Activated CD4-positive, CD25-positive, alpha-beta regulatory T cell (primary cell): ENCODE measurements at places on chromosomes 5 and 9.
A peak's percentile ranks its signal among the peaks of the same experiment; 100 is the strongest.

- no peak for DNase-seq
These were observed 679 bp downstream of the DOLK start for GRCh38 chr9:128946571-128947276.

DNA sequence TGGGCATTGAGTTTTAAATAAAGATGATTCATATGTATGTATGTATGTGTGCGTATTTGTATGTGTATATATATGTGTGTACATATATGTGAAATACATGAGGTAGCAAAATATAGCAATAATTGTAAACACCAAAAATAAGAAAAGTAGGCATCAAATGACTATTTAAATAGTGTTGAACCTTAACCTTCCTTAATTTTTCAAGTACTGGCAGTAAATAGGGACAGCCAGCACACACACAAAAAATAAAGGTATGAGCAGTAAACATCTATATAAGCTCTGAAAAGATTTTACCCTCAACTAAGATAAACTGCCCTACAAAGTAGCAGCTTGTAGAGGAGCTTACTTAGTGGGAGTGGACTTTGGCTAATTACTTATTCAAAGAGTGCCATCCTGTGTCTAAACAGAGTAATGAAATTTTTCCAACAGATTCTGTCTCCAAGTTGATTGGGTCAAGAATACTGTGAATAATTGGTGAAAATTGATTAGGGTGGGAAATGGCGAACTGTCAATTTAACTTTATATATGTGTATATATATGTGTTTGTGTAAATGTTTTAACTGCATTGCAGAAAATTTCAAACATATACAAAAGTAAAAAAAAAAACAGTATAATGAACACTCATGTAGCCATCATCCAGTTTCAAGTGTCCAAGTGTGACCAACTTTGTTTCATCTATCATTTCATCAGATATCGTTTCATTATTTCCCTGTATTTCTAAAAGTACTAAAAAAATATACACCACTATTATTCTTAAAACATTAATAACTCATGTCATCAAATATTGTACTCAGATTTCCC, 2.0 kb upstream of the ADAMTS6 start:
- DNase-seq, result no peak

- DNase-seq, result no peak
These were observed 524.9 kb downstream of the SEMA5A start for GRCh38 chr5:9020996-9021395.

DNA sequence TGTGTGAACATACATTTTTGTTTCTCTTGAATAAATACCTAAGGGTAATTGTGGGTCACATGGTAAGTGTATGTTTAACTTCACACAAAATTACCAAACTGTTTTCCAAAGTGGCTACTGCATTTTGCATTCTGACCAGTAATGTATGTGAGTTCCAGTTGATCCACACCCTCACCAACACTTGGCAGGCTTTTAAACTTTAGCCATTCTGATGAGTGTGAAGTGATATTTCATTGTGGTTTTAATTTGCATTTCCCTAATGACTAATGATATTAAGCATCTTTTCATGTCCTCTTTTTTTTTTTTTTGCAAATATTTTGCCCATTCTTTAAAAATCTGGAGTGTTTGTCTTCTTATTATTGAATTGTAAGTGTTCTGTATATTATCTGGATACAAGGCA, 53.5 kb upstream of the MAST4 start:
- no peak for DNase-seq

- no peak for DNase-seq
These were observed 20.9 kb downstream of the ZNF474 start for GRCh38 chr5:122150215-122150614.

GRCh38 chr9:75039009-75039408, 10.9 kb upstream of the CARNMT1 start:
- DNase-seq, result no peak

- DNase-seq, result no peak
These were observed 40.0 kb downstream of the ADAMTS19 start for GRCh38 chr5:129500101-129500500.

DNA sequence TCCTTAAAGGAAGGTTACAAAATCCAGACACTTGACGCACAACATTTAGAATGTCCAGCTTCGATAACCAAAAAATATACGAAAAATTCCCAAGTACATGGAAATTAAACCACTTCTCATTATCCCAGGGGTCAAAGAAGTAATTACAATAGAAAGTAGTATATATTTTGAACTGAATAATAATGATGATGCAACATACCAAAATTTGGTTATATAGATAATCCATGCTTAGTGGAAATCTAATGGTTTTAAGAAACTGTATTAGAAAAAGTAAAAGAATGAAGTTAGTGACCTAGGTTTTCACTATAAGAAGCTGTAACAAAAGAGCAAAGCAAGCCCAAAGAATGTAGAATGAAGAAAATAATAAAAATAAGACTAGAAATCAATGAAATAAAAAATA, 204.0 kb upstream of the PUM3 start:
- DNase-seq, result no peak

DNA sequence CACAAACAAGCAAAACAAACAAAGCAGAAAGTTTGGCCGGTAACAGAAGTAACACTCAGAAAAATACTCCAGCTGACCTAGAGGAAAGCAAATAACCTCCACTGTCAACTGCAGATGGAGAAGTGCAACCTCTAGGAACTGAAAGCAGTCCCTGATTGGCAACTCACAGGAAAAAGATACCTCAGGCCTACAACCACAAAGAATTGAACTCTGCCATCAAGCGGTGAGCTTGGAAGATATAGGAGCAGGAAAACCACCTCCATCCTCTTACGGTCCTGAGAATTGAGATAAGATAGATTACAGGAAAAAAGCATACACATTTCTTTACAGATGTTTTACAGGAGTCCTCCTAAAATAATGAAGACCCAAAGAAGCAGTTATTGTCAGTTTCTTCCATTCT, 184.5 kb downstream of the PDZD2 start:
- no peak for DNase-seq

- no peak for DNase-seq
These were observed 336.9 kb downstream of the ENC1 start for GRCh38 chr5:74303578-74303977.

DNA sequence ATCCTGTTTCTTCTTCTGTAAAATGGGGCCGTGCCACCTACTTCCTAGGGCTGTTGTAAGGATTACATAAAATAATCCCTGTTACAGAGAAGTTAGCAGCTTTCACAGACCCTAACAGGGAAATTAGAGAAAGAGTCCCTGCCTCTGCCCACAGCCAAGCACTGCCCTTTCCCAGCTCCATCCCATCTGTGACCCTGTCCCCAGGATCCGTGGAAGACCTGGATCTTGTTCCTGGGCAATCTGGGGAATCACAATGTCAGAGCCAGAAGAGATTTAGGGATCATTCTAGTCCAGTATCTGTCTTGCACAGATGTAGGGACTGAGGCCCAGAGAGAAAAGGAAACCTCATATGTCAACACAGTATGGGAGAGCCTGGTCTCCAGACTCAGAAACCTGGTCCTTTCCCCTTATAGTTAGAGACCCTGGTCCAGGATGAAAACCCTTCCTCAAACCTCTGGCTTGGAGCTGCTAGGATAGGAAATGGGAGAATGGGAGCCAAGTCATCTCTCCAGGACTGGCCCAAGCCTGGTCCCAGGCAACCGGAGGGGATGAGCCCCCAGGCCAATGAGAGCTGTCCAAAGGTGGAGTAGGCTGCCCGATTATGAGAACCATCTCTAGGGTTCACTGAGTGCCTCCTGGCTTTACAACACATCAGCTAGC, 12.5 kb downstream of the LHX6 start:
- no peak for DNase-seq

GRCh38 chr5:39678534-39678933, 253.8 kb upstream of the DAB2 start:
- no peak for DNase-seq

GRCh38 chr5:73229271-73229670, 56.3 kb downstream of the TMEM174 start:
- no peak for DNase-seq

- DNase-seq, result no peak
These were observed 11.4 kb upstream of the ASS1 start for GRCh38 chr9:130433168-130433946.

DNA sequence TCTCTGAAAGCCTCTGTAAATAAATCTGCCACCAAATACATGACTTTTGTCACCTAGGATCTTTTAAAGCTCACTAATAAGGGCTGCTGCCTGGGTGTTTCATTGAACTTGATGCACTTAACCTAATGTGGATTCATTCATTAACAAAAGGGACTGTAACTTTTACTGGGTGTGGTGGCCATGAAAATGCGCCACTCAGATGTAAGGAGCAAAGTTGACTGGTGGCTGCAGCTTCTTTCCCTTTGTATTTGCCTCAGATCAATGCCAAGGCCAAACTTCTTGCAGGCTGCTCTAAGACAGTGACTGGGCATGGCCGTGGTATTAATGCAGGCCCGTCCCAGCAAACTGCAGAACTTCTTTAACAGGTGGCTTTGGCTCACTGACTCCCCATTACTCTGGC, 22.9 kb downstream of the FAM240B start:
- no peak for DNase-seq

DNA sequence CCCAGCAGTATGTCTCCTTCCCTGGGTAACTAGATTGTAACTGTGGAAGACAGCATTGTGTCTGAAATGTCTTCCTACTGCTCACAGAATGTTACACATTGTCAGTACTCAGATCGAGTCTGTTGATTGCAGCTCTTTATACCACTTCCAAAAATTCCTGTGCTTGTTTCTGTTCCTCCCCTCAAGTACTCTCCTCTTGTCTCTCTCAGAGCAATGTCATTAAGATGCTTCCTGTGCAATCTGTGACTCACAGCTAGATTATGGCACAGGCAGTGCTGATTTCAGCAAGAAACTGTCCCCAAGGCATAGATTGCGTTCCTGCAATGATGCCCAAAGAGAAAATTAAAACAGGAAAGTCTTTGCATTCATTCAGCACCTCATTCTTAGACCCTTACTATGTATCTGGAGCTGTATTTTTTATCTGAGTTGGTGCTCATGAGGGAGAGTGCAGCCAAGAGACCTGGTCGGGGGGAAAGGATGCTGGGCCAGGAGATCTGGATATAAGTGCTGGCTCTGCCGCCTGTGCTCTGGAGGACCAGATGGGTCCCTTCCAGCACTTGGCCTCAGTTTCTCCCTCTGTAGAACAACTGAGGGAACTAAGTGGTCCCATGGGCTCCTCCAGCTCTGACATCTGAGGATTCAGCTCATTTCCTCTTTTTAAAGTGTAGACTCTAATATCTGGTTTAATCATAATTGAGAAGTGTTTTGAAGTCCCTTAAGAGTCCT, 40.8 kb upstream of the GNPDA1 start:
- no peak for DNase-seq

- DNase-seq, result no peak
These were observed 76.5 kb downstream of the PHF2 start for GRCh38 chr9:93652604-93653592.

DNA sequence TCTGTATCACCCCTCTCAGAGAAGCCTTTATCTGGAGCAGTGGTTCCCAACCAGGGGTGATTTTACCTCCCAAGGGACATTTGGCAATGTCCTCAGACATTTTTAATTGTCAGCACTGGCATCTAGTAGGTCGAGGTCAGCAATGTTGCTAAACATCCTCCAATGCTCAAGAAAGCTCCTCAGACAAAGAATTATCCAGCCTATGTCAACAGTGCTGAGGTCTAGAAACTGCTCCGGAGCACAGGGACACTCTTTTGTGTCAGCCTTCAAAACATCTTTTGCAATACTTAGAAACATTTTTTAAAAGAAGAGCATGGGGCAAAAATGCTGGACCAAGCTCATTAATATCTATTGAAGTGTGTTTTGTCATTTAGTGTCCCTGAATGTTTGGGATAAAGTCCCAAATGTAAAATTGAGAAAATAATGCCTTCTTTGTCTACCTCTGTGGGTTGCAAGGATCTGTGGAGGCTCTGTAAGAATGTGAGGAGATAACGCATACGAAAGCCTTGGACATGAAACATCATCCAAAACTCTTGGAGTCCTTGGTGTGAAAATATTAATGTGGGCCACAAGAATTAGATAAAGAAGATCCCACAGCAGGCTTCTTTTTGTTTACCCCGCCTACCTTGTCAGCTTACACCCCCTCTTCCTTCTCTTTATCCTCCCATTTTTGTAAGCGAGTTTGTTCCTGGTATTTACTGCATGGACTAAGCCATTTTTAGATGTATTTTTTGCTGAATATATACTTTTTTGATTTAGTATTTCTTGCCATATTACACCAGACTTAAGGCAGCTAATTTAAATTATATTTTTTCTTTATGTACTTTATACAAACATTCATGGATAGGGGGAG, 193.5 kb downstream of the CD180 start:
- DNase-seq, result no peak

- no peak for DNase-seq
These were observed 176.7 kb upstream of the HMHB1 start for GRCh38 chr5:143635146-143635752.

GRCh38 chr5:94432499-94432898, 185.9 kb downstream of the KIAA0825 start:
- DNase-seq, result no peak

DNA sequence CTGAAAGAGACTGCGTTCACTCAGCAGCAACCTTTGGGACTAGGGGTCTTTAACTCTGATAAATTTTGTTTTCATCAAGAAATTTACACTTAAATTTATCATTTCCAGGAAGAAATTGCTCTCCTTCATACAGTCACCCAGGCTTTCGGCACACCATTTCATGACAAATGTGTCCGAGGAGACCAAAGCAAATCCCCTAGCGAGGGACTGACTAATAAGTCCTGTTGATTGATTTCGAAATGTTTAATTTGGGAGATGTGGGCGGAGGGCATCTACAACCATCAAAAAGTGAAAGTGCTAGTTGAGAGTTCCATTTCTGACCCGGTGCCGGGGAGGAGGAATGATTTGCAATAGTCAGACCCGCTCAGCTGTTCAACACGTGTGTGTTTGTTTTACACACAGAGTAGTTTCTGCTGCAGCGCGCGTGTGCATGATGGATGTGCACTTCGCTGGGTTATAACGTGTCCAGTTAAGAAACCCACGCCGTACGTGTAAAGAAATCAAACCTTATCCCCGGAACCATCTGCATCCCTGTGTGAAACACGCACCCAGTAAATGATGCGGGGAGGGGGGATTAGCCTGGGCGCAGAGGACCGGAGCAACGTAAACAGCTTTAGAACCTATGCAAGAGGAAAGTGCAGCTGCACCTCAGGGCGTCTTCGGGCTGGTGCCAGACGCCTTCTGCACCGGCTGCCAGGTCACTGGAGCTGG, 845 bp upstream of the NR4A3 start:
- peak; percentile 10 for DNase-seq

- no peak for DNase-seq
These were observed 9.3 kb upstream of the ADRA1B start for GRCh38 chr5:159906943-159907342.

- DNase-seq, result no peak
These were observed 4.4 kb upstream of the PDE6A start for GRCh38 chr5:149948993-149949392.

- DNase-seq, result no peak
These were observed 661.7 kb downstream of the KCTD16 start for GRCh38 chr5:144832416-144832815.

DNA sequence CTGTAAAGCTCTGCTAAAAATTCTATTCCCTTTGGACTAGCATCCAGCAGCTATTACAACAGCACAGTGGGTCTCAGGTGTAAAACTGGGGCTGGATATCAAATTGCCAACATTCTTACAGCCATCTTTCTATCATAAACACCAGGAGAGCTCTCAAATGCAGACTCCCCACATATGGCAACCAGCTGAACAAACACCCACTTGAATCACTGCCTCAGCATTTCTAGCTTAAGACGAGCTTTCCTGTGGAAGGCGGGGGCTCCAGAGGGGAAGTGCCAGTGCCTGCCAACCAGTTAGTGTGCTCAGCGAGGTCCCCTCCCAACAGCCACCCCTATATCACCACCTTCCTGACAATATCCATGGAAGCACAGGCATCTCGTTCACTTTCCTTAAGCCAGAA, 62.2 kb downstream of the IPPK start:
- no peak for DNase-seq

- DNase-seq, result no peak
These were observed 30.8 kb downstream of the KLHL3 start for GRCh38 chr5:137705106-137705505.
